NCI-H1048 (cell line): ENCODE measurements at places on chromosomes 7 and 10.

DNA sequence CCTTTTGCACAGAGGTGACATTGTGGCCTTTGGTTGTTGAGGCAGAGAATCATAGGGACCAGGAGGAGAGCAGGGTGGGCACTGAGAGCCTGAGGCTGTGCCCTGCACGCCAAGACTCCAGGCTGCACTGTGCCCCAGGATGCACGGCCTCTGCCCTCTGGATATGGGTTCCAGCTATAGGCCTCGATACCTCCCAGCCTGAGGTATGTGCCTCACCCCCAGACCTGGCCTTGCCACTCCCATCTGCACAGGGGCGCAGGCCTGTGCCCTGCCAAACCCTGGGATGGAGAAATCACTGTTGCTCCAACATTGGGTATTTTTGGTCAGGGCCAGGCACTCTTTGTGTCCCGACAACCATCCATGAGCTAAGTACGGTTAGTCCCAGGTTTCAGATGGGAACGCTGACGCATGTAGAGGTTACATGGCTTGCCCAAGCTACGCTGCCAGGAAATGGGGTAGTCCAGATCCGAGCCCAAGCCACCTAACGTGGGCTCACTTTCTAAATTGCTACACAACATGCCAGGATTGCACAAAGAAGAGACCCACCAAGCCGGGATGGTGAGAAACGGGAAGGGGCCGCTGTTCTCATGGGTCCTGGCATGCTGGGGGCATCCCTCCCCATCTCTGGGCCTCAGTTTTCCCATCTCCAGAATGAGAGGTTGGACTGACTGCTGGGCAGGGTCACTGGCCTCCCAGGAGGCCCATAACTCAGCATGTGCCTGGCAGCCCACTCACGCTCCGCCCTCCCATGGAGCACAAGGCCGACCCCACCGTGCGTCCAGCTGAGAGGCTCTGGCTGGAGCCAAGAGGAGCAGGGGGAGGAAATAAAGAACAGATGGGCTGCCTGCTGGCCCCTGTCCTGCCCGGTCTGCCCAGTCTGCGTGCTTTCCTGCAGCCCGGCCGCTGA, 44.2 kb downstream of the ZCCHC24 start:
- no peak for DNase-seq

DNA sequence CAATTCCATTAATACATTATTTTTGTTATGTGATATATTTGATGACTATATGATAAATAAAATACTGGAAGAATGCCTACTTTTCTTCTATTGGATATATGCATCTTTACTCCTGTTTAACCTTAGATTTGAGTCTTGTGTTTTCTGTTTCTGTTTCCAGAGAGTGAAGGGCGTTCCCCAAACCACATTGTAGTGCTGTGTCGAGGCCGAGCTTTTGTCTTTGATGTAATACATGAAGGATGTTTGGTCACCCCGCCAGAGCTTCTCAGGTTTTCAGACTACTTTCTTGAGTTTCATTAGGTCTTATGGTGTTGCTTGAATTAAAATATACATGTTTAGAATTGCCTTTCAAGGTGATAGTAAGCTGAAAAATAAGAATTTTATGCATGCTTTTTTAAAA, 23.8 kb downstream of the CROT start:
- no peak for DNase-seq

- no peak for DNase-seq
Measured at GRCh38 chr7:106358103-106358663, 73.4 kb upstream of the NAMPT start.

DNA sequence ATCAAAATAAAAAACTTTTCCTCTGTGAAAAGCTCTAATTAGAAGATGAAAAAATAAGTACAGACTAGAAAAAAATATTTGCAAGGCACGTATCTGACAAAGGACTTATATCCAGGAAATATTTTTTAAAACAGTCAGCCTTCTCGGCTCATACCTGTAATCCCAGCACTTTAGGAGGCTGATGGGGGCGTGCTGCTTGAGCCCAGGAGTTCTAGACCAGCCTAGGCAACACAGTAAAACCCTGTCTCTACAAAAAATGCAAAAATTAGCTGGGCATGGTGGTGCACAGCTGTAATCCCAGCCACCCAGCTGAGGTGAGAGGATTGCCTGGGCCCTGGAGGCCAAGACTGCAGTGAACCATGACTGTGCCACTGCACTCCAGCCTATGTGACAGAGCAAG, 542.8 kb downstream of the PARD3 start:
- DNase-seq: no peak

DNA sequence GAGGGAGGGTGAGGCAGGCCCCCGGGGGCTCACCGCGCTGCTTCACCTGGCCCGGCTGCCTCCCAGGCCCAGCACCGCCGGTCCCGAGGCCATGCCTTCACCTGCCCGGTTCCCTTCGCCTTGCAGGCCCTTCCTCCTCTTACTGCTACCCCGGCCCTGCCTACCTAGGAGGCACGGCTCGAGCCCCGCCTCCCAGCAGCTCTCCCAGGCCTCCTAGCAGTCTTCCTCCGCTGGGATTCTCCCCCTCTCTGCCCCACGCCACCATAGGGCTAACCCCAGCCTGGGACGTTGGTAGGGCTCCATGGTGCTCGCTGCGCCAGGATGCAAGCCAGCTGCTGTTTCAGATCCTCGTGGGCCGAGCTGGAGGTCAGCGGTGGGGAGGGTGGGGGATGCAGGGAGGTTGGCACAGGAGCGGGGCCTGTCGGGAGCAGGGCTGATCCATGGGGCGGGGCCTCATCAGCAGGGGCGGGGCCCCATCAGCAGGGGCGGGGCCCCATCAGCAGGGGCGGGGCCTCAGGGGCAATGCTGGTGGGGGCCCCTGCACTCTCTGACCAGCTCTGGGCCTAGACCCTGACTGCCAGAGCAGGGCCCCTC, 63.3 kb downstream of the RASGEF1A start:
- DNase-seq: no peak

GRCh38 chr7:111205251-111205650, 114.3 kb downstream of the LRRN3 start:
- DNase-seq: no peak

DNA sequence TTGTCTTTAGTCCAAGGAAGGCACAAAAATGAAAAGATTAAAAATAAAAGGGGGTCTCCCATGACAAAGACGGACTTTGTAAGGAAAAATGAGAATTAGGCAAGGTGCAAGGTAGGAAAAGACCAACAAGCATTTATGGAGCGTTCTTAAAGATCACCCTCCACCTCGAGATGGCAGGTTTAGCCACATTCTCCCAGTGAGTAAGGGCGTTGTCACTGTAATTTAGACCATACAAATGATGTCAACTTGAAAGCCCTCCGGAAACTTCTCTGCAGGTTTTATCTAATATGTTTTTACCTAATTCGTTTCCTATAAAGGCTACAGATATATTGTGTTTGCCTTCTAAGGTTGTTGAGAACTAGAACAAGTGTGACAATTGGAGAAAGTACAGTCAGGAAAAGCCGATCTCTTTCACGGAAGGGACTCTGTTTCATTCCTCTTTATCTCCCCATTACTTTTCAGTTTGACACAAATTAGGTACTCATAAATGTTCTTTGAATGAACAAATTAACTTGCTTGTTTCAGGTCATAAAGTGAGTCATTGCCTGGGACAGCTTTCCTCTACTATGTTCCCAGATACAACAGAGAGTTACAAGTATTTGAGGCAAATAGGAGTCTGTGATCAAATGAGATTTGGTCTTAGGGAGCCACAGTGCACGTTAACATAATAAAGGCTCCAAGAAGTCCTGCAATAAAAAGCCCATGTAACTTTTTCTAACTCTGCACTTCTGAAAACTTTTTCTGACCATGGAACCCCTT, 102.6 kb upstream of the HABP2 start:
- DNase-seq: no peak

DNA sequence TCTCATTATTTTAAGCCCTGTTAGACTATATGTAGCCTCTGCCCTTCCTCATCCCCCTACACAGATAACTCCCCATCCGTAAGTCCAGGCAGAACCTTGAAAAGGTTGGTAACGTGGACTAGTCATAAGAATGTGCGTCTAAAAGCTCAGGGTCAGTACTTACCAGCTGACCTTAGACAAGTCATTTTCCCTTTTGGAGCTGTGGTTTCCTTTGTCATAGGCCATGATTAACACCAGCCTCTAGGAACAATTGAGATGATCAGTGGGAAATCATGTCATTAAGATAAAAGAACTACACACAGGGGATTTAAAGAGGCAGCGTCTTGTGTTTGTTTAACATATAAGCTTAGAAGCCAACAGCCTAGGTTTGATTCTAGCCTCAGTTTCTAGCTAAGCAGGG, 6.9 kb upstream of the UNC5B start:
- no peak for DNase-seq

- no peak for DNase-seq
Measured at GRCh38 chr7:155247479-155248365, 50.0 kb upstream of the INSIG1 start.

GRCh38 chr7:81140252-81140651, 221.4 kb upstream of the SEMA3C start:
- DNase-seq: no peak

DNA sequence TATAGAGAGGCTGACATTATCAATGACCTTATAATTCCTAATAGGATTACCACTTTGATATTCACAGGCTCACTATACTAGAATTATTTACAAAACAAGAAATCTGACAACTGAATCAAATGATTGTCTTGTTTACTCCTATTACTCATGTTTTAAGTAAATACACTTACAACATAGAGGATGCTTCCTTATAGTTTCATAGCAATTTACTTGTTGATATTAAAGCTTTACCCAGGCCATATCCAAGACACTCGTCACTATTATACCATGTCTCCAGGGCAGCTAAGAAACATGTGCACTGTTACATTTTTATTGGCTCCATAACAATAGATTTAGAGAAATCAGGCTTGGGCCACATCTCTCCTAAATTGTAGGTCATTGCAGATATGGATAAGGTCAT, 276.9 kb downstream of the HGF start:
- no peak for DNase-seq

- no peak for DNase-seq
Measured at GRCh38 chr7:117012284-117012683, 59.0 kb downstream of the ST7 start.

DNA sequence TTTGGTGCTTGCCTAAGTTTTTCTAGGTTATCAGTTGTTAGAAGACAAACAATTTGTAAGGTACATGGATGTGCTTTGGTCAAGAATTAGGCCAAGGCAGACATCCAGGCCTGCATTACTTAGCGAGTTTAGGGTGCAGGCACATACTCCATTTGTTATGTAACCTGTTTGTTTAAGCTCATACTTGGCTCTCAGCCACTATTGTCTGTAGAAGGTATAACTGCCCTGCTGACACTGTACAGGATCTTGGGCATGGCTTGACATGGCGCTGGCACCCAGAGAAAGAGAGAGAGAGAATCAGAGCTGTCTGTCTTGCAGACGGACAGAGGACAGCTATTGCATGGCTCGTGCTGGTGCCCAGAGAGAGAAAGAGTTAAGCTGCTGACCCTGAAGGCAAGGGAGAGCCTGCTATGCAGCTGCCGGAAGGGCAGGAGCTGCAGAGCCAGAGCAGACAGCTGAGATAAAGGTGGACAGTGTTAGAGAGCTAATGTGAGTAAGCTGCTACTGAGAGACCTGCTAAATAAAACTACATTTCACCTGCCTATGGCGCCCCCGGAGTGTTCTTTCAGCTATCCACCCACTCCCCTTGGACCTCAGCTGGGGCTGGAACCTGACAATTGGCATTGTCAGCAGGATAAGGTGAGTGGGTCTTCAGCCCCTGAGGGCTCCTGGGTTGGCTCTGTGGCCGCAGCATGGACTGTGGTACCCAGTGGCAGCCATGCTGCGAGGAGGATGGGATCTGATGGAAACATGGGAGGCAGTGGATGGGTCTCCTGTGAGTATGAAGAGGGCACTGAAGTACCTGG, 120.9 kb upstream of the TMEM106B start:
- DNase-seq: no peak

DNA sequence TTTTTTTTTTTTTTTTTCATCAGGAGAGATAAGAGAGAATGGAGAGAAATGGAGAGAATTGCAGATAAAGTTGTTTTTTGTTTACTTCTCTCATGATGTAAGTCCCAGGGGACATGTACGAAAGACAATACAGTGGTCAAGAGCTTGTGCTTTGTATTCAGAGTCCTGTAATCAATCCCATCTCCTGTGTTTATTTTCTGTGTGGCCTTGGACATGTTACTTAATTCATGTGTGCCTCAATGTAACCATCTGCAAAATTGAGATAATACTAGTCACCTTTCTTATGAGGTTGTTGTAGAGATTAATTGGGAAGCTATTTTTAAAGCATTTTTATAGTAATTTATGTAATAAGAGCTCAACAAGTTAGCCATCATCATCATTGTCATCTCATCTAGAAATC, 117.5 kb downstream of the CDK14 start:
- no peak for DNase-seq

DNA sequence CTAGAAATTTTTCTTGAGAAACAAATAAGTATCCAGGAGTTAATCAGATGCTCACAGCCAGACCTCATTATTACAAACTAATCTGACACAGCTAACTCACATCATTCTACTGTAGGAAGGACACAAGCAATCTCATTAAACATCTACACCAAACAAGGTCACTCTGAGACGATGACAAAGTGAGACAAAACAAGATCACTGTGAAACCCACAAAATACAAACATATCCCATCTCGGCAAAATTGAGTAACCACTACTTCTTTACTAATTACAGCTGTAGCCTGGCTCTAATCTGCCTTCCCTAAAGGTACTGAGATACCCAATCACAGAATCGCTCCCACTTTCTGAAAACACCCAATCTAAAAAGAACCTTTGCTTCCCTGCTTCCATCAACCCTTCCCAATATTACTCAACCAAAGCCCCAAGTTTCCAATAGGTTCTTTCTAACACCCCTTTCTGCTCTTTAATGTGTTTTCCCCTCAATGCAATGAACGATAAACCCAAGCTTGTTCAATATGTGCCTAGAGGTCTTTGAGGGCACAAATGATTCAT, 26.9 kb downstream of the CCDC6 start:
- no peak for DNase-seq

DNA sequence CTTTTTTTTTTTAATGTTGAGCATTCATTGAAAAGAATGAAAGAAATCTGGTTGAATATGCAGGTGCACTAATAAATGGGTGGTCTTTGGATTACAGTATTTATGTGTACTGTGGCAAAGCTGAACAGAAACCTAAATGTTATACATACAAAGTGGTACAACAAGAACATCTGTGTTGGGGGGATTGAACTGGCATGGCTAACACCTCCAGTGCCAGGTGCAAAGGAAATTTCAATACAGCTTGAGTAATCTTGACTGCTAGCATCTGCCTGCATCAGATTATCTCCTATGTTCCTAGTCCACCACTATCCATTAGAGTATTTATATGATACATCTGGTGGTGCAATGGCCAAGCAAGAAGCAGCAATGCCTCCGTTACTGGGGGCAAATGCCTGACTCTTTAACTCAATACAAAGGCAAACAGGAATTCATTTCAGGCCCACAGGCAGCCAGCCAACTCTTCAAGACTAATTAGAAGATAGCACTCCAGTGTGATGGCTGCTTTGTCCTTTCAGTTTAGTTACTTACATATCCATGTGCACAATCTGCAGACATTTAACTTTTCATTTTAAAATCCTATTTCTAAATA, 220.5 kb upstream of the ETV1 start:
- no peak for DNase-seq

- no peak for DNase-seq
Measured at GRCh38 chr10:70910486-70911341, 22.3 kb upstream of the PCBD1 start.

- DNase-seq: no peak
Measured at GRCh38 chr10:17410907-17411306, 43.5 kb downstream of the ST8SIA6 start.
